ENCODE measurements at places on chromosomes 6 and 20.

GRCh38 chr20:53510704-53511103 is 82.9 kb downstream of the ZNF217 start:
- DNase-seq = no peak

DNA sequence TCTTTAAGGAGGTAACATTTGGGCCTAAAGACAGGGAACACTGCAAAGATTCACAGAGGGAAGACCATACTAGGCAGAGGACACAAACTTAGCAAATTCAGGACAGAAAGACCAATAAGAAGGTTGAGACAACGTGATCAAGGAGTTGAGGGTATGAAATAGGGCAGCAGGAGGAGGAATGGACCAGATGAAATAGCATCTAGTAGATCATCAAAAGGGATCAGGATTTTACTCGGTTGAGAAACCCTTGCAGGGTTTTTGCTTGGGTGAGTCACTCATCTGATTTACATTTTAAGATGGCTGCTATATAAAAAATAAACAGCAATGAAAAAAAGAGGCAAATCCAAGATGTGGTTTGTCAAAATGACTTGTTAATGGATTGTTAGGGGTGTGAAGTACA is 4.7 kb downstream of the BCLAF1 start:
- no peak for DNase-seq

- DNase-seq = no peak
These were observed 4.7 kb upstream of the ADGRG6 start for GRCh38 chr6:142296975-142297604.

DNA sequence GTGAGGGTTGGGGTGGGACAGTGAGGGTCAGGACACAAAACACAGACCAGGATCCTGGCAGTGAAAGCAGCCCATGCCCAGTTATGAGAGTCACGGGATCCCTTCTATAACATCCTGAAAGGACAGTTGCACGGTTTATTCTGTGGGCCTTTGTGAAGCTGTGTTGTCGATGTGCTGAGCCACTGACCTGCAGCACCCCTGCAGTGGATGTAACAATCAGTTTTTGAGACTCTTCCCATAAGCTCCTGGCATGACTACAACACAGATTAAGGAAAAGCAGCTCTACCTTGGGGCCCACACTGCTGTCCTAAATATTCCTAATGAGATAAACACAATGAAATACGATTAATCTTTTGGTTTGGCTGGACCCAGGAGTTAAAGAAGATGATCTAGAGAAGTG is 3.7 kb downstream of the PYGB start:
- no peak for DNase-seq

DNA sequence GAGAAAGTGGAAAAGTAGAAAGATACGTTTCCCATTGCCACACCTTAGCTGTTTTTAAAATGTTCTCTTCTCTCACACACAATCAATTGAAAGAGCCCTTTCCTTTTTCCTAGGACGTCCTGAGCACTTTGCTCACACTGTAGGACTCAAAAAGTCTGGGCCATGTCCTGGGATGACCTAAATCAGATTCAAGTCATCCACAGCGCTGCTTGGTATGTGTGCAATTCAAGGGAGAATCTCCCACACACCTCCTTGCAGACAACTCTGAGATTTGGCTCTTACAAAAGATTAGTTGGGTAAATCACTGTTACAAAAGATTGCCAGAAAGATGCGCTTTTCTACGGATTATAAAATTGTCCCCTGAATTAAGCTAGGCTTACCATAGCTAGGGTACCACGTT is 130.1 kb downstream of the RNASET2 start:
- DNase-seq = no peak

- no peak for DNase-seq
These were observed 1.2 kb upstream of the KCNB1 start for GRCh38 chr20:49483696-49484123.

GRCh38 chr6:54335871-54336270 is 27.6 kb downstream of the TINAG start:
- DNase-seq = no peak

- DNase-seq = peak; percentile 30
These were observed 65.5 kb downstream of the SYNJ2 start for GRCh38 chr6:158047127-158047518.

DNA sequence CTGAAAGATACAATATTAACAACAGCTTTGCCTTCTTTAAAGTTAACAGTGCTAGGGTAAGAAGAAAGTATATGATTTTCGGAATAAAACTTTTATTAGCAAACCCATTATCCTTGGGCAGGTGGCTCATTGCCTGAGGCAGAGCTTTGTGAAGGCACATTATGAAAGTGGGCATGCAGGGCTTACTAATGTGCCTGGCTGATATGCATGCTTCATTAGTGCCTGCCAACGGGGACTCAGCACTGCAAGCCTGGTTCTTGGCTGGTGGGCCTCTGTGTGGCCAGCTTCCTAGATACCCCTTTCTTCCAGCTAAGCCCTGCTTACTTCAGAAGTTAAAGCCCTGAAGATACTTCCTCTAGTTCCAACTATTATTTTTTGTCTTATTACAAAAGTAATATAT is 481.6 kb downstream of the ADGRB3 start:
- no peak for DNase-seq

DNA sequence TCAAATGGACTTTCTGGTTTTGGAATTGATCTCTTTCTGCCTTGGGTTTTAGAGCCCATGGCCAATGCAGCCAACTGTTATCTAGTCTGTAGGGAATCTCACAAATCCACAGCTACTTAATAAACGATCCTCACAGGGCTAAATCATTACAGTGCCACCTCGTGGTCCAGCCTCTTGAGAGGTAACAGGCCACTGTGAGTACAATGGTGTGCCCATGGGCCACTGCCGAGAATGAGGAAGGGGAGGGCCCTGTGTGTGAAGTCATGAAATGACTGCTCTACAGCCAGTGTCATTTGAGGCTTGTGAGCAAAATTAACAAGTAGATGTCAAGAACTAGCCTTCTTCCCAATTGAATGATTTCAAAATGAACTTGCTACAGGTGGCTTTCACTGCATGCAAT is 54.3 kb upstream of the GMPR start:
- DNase-seq = no peak

- DNase-seq = no peak
These were observed 272.8 kb upstream of the SLC35B3 start for GRCh38 chr6:8707956-8708772.
